ENCODE measurements at places on chromosomes 4 and X.
A peak's percentile ranks its signal among the peaks of the same experiment; 100 is the strongest.

DNA sequence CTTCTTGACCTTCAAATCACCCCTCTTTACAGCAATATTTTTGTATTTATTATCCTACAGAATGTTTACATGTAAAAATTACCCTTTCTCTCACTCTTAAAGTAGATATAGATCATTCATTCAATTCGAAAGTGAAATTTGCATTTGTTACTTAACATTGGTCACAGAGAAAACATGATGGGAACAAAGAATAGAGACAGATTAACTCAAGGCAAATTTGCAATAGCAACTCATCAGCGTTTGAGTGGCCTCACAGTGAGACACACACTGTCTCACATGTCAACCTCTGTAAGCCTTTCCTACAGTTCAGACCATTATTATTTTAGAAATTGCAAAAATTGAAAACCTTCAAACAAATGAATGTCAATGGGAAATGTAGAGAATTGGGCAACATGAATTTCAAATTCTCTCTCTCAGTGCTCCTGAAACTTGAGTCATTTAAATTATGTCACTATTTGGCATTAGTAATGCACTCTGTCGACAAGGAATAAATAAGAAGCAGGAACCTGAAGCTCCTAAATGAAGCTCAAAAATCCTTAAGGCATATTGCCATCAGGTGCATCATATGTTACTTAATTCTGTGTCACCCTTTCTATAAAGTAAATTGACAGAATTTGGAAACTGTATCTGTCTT lies 148.3 kb upstream of the ANXA10 start:
- DNase-seq, result no peak

GRCh38 chr4:71261001-71261400 lies 77.8 kb upstream of the SLC4A4 start:
- no peak for DNase-seq

DNA sequence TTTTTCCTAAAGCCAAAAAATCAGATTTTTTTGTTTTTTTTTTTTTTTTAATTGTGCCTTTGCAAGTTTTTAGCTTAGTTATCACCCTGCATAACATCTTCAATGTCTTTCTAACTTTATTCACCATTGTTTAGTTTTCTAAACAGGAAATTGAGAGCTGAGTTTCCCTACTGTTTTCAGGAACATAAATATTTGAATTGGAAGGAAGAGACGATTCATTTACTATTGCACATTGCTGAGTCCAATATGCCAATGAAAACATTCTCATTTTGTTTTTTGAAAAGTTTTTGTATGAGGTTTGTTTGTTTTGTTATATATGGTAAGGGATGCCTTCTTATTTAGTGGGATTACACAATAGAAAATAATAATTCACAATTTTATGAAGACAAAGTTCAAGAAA lies 148.4 kb downstream of the ANKRD50 start:
- DNase-seq, result no peak

- no peak for DNase-seq
Measured at GRCh38 chr4:108003982-108004515, 14.4 kb downstream of the HADH start.

- no peak for DNase-seq
Measured at GRCh38 chr4:150219841-150220240, 141.6 kb downstream of the DCLK2 start.

DNA sequence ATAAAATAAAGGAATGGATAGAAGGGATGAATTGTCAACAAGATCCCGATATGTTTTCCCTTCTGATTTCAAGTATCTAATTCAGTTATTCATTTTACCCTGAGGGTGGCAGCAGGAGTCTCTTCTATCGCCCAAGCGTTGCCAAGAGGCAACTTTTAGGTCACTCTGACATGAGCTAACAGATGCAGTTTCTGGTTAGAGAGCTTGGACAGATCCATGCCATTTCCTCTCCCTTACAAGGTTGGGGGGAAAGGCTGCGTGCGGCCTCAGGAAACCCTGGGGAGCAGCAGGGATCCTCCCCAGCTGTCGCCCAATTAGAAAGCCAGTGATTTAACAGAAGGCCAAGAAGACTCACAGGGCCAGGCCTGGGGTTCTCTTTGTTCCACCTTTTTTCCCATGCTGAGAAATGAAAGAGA lies 35.3 kb upstream of the WAS start:
- peak; percentile 34 for DNase-seq

DNA sequence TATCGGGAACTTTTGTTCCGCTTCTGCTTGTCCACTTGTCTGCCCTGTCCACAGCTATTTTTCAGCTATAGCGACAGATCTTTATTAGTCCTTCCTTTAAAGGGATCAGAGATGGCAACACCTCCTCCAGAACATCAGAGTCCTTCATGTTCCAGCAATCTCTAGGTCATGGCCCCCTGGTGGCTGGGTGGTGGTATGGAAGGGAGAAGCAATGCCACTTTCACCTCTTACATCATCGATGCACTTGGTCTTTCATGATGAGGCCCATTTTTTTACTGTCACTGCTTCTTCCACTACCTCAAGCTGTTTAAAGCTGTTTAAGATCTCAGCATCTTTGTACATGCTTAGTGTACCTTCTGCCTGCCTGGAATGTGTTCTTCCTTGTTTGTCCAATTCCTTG lies 106.7 kb downstream of the ARHGAP6 start:
- DNase-seq, result no peak

DNA sequence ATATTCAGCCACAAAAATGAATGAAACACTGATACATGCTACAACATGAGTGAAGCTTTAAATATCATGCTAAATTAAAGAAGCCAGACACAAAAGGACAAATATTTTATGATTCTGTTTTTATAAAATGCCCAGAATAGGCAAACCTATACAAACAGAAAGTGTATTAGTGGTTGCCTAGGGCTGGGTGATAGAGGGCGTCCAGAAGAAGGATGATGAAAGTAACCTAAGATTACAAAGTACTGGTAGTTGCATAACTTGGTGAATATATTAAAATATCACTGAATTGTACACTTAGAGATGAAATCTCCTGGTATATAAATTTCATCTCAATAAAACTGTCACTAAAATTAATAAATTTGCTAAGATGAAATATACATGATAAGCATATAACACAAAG lies 67.5 kb downstream of the FBXW7 start:
- DNase-seq, result no peak

DNA sequence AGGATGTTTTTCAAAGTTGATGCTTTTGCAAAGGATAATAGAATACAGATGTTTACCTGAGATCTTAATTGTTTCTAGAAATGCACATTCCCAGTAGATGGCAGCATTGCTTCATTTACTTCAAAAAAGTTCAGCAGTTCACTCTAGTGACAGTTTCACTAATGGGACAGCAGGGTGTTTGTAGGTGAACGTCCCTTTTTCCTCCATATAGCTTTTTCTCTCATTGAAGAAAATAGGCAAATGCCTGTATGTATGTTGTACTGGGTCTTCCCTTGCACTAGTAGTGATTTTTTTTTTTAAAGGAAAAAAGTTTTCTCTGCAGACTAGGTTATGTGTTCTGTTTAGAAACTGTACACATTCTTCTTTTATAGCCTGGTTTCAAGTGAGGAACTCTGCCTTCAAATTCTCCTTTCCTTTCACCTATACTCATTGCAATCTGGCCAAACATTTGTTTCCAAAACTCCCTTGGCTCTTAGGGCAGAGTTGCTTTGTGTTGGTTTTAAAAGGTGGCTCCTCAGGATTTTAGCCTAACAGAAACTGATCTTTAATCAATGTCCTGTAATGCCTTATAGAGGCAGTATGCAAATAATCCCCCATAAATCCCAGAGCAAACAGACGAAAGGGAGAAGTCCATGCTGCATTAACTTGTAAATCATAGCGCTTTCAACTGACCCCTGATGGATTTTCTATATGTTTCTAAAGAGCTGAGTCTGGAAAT lies 86.3 kb downstream of the EGF start:
- peak; percentile 46 for DNase-seq

- no peak for DNase-seq
Measured at GRCh38 chr4:56440983-56441382, 4.9 kb downstream of the PAICS start.

DNA sequence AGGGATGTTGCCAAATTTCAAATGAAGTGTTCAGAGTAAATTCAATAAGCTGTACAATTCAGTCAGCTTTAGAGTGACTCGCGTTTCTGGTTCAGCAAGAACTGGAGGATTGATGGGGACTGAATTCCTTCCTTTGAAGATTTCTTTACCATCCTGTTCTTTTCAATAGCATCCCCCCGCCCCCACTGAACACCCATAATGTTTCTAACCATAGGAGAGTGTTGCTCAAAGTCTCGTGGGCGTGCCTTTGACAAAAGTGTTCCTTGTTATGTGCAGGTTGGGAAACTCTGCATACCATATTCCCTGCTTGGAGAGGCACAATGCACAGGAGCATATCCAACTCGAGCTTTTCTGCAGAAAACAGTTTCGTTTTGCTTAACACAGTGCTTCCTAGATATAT lies 323.5 kb upstream of the CASK start:
- no peak for DNase-seq

DNA sequence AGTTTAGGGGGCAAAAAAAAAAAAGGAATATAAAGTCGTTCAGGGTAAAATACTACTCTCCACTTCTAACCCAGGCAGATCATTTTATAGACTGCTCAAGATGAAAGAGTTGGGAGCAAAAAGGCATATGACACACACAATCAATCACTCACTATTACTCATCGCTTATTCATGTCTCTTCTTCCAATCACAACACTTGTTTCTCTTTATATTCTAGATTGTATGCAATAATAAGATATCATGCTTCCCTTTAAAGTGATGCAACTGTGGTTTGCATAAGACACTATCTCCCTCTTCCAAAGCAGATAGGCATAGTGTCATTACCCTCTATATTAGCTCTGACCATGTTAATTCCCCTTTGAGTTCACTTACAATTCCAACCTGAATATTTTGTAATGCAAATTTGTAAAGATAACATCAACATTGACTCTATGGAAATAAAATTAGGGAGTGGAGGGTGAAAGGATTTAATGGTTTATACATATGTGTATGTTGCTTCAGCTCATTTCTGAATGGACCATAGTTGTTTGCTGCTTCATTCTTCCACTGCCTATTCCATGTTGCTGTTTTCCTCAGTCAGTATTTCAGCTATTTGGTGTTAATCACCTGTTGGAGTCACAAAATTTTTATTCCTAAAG lies 154.9 kb upstream of the EPHA5 start:
- no peak for DNase-seq

DNA sequence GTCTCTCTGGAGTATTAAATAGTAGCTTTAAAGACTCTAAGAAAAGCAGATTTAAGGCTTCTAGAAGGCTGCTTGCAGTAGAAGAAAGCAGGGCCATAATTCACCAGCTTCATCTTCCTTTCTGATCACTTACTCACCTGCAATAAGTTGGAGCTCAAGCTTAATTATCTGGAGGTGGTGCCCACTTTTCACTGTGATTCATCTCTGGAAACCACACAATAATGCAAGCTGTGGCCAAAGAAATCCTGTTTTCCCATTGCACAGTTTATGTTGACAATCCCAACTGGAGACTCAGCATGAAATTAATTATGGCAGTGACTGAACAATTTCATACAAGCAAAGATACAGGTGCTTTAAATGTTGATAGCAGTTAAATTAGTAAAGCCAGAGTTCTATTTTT lies 14.7 kb downstream of the CWH43 start:
- no peak for DNase-seq

DNA sequence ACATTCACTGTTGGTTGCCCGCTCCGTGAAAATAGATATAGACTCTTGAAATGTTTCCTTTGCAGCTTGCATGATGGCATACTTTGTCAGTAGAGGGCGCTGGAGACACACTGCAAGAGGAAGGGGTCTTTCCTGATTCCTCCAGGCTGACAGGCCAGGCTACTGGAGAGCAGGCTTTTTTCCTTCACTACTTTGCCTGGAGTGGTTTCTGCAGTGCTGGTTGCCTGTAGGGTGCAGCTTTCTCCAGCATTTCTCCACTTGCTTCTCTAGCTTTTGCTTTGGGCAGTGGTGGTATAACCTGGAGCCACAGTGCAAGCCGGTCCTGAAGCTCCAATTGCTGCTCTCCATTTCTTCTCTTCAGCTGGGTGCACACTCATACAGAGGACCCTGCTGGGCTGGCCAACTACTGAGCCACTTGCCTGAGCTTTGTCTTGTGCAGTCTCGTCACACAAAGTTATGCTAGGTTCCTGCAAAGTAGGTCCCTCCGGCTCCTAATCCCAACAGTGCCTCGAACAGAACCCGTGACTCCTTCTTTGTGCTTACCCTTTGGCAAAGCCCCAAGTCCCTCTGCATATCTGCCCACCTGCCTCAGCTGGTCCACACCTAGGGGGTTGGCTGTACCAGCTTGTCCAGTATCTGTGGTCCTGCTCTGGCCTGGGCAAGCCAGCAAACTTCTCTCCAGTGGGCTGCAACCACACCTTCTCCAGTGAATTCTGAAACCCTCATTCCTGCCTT lies 46.3 kb downstream of the RASSF6 start:
- DNase-seq, result peak; percentile 58
